ENCODE measurements at places on chromosomes 7 and 10.

DNA sequence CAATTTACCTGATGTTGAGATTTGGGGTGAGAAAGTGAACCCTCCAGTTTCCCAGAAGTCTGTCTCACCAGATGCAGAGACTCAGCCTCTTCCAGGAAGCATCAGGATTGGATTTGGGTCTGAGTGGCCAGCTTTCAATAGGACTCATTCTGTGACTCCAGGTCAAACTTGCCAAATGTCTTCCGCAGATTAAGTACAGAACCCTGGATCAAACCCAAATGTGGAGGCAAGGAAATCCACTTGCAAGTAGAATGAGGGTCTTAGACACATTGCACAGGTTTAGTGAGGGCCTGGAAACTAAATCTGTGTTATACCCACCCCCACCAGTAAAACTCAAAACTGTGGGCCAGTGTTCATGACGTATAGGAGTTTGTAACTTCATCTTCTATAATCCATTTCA, 372.2 kb upstream of the MGMT start:
- DNase-seq = no peak

DNA sequence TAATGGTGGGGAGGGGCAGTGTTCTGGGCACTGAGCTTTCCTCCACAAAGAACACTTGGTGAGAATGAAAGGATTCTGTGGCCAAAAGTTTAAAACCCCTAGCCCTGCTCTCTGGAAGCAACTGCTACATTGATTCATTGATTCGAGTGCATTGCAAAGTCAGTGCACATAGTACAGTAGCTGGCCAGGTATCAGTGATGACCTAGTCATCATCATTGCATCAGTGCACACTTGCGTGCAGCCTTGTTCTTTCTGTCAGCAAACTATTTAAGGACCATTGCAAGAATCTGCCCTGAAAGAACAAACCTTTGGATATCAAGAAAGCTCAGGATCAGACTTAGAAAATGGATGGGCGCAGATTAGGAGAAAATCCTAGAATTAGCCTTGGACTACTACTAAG, 47.4 kb downstream of the CUL1 start:
- no peak for DNase-seq

GRCh38 chr7:116957874-116958273, 4.6 kb downstream of the ST7 start:
- DNase-seq = no peak

- no peak for DNase-seq
These were observed 60.9 kb downstream of the MYOF start for GRCh38 chr10:93420944-93421825.

- no peak for DNase-seq
These were observed 880.6 kb downstream of the LRMDA start for GRCh38 chr10:76311752-76312636.

DNA sequence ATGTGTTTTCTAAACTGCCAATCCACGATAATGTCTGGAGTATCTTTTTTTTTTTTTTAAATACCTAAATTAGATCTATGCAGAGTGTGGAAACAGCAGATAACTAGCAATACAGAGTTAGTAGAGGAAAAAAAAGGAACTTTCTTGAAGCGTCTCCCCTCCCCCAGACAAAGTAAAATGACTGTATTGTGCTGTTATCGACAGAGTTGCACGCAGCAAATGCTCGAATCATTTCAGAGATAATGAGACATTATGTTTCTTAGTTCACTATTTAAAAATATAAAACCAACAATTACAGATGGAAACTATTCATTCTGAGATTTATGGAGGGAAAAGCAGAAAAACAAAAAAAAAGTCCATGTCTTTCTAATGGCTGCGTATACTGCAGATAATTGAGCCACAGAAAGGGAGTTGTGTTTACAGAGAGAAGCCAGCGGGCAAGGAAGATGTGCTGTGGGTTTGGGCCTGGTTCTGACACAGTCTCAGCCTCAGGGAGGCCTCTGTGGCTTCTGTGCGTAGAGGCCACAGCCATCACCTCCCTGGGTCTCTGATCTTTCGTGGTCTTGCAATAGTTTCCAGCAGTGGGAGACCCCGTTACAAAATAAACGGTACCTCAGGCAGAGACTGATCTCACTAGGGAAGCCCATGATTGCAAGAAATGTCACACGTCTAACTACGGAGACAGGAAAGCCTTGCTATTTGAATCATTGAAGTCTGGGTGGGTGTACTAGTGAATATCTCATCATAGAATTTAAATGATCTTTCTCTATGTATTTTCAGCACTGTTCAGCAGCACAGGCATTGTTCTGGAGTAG, 19.1 kb upstream of the KLF6 start:
- peak; percentile 81 for DNase-seq

DNA sequence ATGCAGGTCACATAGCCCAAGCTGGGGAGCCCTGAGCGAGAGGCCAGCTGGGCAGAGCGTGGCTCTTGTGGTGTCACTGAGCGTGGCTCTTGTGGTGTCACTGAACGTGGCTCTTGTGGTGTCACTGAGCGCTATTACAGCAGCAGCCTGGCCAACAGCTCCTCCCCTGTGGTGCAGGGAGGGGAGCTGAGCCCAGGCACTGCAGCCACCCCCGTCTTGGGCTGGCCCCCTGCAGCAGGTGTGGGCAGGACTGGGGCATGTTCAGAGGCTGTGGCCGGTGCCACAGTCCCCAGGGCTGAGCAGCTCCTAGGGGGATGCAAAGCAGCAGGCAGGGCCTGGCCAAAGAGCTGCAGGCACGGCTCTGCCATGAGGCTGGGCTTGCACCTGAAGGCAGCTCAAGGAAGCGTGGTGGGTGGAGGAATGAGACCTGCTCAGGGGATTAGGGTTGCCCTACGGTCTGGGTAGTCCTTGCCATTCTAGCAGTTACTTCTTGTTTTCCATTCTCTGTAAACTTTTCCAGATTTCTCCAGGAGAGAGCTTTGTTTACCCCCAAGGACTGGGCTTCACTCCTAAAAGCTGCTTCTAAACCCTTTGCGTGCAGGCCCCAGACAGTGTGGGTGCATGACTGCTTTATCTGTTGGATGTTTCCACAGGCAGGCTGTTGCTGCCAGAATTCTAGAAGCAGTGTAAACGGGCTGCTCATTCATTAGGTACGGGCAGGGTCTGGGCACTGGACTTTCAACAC, 29.2 kb downstream of the ZNF783 start:
- DNase-seq = no peak

DNA sequence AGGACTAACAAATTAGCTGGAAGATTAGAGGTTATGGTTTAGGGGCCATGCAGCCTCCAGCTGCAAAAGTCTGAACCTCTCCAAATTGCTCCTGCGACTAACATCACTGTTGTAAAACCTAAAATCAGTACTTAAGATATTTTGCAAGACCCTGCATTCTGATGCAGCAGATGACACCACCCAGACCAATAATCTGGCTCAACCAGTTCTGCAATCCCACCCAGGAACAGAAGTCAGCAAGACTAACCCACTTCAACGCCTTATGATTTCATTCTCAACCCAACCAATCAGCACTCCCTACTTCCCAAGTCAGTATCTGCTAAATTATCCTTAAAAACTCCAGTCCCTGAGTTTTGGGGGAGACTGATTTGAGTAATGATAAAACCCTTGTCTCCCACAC, 250.8 kb upstream of the MBL2 start:
- DNase-seq = no peak

DNA sequence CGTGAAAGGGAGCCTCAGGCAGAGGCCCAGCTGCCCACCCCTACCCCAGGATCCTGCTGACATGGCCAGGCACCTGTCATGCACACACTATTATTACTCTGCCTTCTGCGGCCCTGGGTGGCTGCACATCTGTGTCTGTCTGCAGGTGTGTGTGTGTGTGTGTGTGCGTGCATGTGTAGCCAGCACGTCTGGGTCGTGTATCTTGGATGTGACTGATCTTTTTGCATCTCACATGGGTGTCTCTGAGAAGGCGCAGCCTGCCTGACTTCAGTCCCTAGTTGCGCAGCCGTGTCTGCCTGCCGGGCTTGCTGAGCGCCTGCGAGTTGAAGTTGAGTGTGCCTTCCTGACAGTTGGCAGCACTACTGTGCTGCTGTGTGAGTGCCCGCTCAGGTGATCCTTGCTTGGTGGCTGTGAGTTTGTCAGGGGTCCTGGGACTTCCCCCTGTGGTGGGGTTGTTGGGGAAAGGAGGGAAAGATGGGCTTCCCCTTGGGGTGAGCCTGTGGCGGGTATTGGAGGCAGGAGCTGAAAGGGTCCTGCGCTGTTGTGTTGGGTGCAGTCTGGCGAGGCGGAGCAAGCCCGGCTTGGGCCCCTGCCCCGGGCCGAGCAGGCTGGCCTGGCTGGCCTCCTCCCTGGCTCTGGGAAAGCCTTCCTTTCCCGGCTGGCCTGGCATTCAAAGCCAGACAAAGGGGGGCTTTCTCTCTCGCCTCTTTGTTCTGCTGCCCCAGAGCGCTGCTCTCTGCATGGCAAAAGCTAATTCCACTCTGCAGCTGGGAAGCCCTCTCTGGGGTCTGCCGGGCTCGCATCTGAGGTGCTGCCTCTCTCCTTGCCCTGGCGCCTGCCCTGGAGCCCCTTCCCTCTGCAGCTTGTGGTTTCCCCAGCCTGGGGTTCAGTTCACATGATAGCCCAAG, 4.9 kb downstream of the TRIM8 start:
- DNase-seq = peak; percentile 35

DNA sequence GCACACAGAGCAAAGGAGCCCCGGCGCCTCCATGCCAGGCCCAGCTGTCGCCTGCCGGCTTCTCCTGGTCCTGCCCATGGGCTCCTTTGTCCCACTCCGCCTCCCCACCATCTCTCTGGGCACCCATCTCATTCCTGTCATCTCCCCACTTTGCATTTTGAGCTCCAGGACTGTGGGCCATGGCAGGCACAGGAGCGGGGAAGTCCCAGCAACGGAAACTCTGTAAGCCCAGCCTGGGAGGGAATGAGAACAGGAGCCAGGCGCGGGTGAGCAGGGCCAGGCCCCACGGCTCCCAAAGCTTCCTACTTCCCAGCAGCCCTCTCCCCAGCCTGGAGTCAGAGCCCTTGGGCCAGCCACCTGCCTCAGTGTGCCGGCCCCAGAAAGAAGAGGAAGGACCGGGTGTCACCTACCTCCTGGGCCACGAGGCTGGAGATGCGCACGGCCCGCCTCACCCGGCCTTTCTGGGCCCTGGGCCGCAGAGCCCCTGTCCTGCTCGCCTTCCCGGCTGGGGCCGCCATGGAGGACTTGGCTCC, 23.1 kb downstream of the KCNH2 start:
- no peak for DNase-seq

DNA sequence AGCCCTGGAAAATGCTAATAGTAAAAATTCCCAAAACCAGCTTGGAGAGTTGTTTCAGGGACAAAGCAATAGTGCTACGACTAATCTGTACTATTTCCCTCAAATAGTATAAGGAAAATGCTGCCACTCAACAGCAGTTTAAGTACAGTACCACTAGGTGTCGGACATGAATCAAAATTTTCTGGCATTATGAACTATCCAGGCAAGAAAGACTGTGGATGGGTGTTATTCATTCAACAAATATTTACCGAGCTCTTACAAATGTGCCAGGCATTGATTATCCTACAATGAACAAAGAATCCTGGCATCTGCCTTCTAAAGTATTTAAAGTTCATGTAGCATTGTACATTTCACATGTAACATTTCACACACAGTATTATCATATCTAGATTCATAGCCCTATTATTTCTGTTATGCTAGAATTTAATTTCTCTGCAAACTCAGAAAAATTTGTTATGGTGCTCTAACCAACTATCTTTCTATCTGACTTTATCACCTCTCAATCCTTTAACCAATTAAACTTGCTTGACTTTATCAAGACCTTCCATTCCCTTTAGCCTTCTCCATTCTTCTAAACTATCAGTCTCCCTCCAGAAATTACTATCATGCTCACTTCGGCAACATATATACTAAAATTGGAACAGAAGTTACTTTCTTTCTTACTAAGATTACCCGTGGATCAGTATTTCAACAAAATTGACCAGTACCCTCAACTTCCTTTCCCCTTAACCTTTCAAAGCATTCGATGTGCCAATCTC, 80.6 kb downstream of the ARHGAP21 start:
- peak; percentile 67 for DNase-seq
